ENCODE measurements at places on chromosomes 3 and 15.

DNA sequence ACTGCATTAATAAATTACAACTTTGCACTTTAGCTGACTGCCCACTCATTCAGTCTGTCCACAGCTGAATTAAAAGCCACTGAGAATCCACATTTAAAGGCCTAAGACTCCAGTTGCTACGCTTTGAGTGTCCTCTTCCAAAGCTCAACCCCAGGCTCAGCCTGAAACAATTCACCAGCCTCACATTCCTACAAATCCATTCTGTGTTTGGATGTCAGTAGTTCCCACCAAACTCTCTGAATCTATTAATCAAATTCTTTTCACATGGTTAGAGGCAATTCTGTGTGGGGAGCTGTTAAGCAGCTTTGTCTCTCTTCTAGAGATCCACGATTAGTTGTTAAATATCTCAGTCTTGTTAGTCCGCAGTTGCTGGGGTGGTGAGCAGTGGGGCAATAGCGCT is 116.8 kb upstream of the UBE2E2 start:
- DNase-seq: no peak

DNA sequence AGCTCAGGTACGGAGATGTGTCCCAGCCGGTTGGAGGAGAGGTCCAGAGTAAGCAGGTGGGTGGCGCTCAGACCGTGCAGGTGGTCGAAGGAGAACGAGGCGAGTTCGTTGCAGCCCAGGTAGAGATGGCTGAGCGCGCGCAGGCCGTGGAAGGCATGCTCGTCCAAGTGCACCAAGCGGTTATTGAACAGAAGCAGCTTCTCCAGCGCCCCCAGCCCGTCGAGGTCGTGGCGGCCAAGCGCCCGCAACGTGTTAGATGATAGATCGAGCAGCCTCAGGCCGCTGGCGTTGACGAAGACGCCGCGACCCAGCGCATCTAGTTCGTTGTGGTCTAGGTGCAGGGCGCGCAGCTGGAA is 648 bp downstream of the AMIGO3 start:
- DNase-seq: peak; percentile 4

GRCh38 chr3:135134684-135135075 is 339.6 kb downstream of the EPHB1 start:
- DNase-seq: no peak

GRCh38 chr15:100687582-100688141 is 85.3 kb downstream of the ASB7 start:
- no peak for DNase-seq

DNA sequence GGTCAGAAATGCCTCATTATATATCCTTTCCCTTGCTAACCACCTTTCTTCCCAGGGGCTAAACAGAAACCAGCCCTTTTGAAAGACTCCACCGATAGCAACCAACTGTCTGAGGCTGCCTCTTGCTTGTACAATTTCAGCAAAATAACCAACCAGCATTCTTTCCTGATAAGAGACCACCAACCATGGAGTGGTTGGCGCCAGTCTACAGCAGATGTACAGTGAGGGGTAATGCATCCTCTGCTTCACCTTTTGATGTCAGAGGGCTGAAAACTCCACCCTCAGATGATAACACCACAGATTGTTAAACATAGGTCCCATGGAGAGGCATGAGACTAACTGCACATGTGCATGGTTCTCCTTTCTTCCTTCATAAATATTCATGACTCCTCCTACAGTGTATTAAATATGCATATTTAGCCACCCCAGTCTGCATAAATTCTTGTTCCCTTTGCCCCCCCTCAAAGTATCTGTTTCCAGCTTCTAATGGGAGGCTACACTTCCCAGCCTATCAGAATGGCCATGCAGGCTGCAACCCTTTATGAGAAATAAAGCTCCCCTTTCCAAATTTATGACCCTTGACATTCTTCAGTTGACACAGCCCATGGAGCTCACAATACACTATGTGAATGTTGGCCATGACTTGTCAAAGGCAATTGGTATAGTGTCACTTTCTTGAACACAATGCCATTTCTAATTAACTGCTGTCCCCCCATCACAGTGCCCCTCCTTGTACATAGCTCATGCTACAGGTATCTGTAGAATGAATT is 48.3 kb downstream of the GABRB3 start:
- no peak for DNase-seq

DNA sequence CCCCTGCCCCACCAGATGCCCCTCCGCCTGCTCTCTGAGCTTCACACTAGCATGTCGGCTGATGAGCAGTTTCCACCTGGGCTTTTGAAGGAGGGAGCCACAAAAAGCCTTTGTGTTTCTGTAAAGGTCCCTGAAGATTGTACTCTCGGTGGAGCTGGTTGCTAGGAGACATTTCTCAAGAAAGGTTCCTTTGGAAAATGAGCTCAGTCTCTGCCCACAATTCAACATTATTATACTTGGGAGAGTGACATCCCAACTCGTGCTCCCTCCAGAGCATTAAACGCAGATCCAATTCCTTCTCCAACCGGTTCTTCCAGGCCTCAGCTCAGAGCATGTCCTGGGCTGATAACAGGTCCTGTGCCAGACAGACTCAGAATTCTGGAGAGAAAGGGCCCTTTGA is 26.8 kb upstream of the FAM107A start:
- no peak for DNase-seq

GRCh38 chr3:49484471-49484870 is 14.4 kb downstream of the DAG1 start:
- no peak for DNase-seq

- no peak for DNase-seq
Observed at GRCh38 chr3:59234884-59235633, 185.2 kb upstream of the CFAP20DC start.

DNA sequence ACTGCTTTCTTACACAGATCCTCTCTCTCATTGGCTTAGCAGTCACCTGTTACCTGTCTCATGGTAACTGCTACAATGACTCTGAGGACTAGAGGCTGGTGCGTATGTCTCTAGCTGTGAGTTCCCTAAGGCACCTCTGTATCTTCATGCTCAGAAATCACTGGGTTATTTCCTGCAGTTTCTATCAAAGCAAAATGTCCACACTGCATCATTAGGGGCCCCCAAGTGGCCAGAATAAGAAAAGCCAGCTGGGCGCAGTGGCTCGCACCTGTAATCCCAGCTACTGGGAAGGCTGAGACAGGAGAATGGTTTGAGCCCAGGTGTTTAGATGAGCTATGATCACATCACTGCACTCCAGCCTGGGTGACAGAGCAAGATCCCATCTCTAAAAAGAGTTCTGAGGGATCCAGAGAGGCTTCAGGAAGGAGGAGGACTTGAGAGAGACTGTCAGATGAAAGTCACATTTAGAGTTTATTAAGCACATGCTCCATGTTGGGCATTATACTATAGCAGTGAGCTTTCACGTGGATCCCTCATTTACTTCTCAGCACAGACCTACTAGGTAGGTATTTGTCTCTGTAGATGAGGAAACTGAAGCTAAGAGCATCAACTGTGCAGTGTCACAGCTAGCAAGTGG is 2.3 kb upstream of the VPS18 start:
- DNase-seq: peak; percentile 55

- DNase-seq: no peak
Observed at GRCh38 chr3:128914966-128915645, 35.7 kb downstream of the ACAD9 start.

- DNase-seq: no peak
Observed at GRCh38 chr15:47415539-47415971, 301.8 kb upstream of the SEMA6D start.

DNA sequence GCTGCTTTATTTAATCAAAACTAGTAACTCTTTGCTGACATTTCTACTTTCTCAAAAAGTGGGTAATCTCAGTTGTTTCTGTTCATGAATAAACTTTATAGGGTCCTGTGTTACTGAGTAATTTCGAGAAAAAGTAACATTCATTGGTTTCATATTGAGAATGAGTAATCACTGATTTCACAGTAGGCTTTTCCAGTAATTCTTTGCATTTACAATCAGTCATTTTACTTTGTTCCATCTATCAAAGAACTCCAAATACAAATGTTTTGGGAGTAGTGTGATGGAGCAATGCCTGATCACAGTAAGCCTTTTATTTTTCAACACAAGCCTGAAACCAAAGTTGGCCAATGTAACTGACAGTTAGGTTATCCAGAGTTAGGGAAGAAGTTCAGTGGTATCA is 353.6 kb downstream of the ULK4 start:
- no peak for DNase-seq

GRCh38 chr3:124352149-124352539 is 360.2 kb upstream of the ROPN1 start:
- no peak for DNase-seq

DNA sequence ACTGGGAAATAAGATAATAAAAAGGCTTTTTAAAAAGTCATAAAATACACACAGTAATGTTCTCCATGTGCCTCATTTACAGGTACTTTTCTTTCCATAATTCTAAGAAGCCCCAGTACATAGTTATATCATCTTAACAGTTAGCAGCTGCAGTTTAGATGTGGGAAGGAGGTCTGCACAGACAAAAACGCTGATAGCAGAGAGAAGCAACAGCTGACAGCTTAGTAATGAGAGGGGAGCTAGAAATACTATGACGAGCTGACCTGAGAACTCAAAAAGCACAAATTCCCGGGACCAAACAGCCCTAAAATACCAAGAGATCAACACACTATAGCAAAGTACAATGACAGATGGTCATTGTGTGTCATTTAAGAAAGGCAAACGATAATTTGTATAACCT is 36.7 kb upstream of the ARHGEF3 start:
- DNase-seq: no peak

DNA sequence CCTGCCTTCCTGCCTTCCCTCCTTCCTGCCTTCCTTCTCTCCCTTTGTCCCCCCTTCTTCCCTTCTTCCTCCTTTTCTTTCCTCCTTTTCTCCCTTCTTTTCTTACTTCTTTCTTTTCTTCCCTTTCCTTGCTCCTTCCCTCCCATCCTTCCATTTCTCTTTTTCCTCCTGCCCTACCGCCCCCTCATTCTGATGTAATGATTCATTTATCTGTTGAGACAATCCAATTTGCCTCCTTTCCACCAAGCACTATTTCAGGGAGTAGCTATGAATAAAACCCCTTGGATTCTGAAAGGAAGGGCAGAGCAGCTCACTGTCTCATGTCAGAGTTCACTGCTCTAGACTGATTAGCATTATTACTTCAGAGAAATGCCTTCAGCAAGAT is 462.6 kb downstream of the PDCD6IP start:
- no peak for DNase-seq

- peak; percentile 35 for DNase-seq
Observed at GRCh38 chr3:186871403-186871924, 29.0 kb downstream of the ADIPOQ start.

DNA sequence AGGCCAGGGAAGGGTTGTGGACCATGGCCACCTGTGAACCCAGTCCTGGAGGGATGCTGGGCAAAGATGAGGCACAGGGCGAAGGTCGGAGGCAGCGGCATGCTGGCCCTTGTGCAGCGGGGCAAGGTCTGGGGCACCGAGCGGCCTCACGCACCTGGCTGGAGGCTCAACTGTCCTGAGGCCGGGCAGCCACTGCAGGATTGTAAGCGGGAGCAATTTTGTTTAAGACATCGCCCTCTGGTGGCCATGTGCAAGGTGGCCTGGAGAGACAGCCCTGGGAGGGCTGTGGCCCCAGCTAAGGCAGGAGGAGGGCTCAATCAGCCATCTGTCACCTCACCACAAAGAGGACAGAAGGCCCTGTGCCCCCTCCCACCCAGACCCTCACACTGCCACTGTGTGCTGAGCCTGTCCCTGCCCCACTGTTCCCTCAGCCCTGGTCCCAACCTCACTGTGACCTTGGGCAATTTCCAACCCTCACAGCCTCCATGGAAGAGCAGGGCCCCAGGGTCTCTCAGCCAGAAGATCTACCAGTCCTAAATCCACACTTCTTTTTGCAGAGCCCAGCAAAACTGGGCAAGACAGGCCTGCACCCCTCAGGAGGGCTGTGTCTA is 46.2 kb downstream of the TPRA1 start:
- peak; percentile 65 for DNase-seq

DNA sequence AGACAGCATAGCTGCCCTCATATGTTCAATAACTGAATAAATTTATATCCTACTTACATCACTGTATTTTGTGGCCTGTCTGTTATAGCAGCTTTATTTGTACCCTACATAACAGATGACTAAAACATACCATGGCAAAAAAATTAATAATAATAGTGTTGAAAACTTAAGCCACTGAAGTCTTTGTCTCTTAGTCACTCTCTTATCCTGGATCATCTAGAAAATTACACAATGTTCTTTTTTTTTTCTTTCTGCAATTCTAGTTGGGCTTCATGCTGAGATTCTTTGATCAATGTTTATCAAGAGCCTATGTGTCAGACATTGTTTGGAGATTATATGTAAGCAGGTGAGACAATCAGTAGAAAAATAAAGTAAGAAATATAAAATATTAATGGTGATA is 519.3 kb upstream of the ARPP21 start:
- DNase-seq: no peak

DNA sequence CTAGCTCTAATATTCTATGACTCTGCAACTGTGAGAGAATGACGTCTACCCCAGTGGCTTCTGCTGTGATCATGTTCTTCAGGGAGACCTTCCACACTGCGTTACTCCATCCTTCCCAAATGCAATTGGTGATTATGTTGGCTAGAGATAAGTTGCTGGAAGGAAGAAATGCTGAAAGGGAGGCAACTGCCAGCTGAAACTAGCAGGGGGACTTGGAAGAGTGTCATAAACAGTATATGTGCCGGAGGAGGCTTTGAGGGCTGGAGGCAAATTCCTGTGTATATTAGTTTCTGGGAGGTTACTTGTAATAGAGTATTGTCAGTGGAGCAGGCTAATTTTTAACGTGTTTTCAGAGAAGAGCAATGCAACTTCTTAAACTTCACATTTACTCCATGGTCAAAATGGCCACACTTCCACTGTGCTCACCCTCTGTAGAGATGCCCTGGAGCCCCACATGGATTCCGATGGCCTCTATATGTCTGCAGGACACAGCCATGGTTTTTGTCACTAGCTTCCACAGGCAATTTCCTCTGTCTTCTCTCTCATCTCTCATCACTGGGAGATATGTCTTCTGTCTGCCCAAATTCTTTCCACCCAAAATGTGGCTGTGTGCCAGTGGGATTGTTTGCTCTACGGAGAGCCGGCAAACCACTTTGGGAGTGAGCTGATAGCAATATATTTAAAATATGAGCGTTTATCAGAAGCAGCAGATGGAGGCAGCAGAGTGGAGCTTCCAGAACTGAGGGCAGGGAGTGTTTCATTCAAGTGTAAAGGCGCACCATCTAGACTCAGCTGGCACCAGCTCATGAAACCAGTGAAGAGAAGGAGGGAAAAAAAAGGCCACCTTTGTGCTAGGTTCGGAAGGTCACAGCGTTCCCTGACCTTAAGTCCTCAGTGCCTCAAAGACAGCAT is 13.3 kb upstream of the CD47 start:
- DNase-seq: no peak

DNA sequence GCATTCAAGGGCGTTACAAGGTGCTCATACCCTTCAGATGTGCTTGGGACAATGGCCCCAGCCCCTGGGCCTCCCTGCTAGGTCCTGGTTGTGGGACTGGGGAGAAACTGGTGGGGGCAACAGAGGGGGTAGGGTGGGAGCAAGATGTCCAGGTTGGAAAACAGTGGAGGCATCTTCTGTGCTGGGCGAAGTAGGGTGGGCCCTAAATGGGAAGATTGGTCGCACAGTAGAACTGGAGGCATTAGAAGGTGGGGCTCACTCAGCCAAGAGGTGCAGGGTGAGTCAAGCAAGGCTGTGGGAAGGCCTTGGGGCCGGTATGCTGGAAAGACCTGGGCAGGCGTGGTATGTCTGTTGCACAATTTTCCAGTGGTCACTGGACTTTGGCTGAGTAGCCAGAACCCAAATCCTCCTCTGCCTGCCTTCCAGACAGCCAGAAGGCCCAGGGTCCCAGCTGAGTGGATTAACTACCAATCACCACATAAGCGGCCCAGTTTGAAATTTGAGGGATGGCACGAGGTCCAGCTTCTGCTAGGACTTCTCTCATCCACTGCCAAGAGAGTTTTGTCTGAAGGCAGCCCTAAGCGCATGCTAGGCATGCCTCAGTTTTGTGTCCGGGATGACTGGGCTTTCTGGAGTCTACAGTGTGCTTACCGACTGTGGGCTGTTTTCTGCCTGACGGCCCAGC is 74.5 kb downstream of the LSM3 start:
- DNase-seq: no peak

Data from CD4-positive, alpha-beta T cell treated with Interleukin-2 at 100 ng/mL for 4 hours (primary cell).